ENCODE measurements at places on chromosomes 12 and 14.

- DNase-seq: no peak
These were observed 61.7 kb downstream of the CALM1 start for GRCh38 chr14:90458536-90458935.

- no peak for DNase-seq
These were observed 550 bp downstream of the TEAD4 start for GRCh38 chr12:2959505-2960389.

GRCh38 chr12:108822497-108823205 lies 34.7 kb downstream of the SSH1 start:
- no peak for DNase-seq

- no peak for DNase-seq
These were observed 404.1 kb downstream of the RAD51B start for GRCh38 chr14:68223631-68224030.

- DNase-seq: no peak
These were observed 12.6 kb upstream of the DENND5B start for GRCh38 chr12:31603546-31604009.

GRCh38 chr14:100213956-100214769 lies 24.8 kb upstream of the YY1 start:
- peak; percentile 75 for DNase-seq

DNA sequence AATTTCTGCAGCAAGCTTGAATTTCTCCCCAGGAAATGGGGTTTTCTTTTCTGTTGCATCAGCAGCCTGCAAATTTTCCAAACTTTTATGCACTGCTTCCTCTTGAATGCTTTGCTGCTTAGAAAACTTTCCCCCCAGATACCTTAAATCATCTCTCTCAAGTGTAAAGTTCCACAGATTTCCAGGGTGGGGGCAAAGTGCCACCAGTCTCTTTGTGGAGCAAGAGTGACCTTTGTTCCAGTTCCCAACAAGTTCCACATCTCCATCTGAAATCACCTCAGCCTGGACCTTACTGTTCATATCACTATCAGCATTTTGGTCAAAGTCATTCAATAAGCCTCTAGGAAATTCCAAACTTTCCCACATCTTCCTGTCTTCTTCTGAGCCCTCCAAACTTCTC lies 241.6 kb upstream of the TMTC1 start:
- DNase-seq: no peak

DNA sequence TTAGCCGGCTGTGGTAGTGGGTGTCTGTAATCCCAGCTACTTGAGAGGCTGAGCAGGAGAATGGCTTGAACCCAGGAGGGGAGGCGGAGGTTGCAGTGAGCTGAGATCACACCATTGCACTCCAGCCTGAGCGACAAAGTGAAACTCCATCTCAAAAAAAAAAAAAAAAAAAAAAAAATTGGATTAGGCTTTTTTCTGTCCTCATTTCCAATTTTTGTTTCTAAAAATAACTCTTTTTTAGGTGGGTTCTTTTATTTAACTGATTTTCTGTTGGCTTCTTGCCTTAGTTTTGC lies 863.7 kb downstream of the LRFN5 start:
- no peak for DNase-seq

DNA sequence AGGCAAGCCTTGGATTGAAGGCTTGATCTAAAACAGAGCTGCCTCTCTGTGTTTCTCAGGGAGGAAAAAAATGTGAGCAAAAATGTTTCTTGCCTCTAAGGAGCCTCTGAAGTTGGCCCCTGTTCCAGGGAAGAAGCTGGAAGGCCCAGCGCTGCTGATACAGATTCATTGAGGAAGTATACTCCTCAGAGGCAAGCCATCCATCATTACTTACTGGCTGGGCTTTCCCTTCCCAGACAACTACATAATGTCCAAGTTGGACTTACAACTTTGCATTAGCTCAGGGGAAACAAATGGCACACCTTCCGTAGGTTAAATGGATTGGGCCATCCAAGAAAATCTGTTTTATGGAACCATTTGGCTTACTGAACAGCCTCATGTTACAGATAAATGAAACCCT lies 263.7 kb upstream of the SEL1L start:
- DNase-seq: no peak

- no peak for DNase-seq
These were observed 360.8 kb downstream of the CCDC91 start for GRCh38 chr12:28550757-28551704.

- DNase-seq: no peak
These were observed 5.3 kb downstream of the CLEC2A start for GRCh38 chr12:9926876-9927275.

DNA sequence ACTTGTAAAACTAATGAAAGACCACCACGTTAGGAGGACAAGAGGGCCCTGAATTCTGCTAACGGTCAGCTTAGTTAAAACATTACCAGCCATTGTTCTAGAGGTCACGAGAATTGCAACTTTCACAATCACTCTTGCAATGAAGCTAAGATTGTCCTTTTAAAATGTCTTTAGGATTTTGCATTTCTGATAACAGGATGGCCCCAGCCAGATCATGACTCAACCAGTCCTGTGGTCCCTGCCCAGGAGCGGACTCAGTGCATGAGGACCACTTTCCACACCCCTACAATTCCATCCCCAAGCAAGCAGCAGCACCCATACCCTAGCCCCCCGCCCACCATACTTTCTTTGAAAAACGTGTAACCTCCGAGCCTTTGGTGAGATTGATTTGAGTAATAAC lies 28.7 kb downstream of the HSP90AA1 start:
- DNase-seq: no peak

Data from activated CD4-positive, CD25-positive, alpha-beta regulatory T cell treated with anti-CD3 and anti-CD28 coated beads, Interleukin-2, amount 50 U/mL, for 16 hours (primary cell).